ENCODE measurements at places on chromosomes 1 and 21.

GRCh38 chr1:10761503-10762152 lies 34.8 kb downstream of the CASZ1 start:
- DNase-seq: no peak

DNA sequence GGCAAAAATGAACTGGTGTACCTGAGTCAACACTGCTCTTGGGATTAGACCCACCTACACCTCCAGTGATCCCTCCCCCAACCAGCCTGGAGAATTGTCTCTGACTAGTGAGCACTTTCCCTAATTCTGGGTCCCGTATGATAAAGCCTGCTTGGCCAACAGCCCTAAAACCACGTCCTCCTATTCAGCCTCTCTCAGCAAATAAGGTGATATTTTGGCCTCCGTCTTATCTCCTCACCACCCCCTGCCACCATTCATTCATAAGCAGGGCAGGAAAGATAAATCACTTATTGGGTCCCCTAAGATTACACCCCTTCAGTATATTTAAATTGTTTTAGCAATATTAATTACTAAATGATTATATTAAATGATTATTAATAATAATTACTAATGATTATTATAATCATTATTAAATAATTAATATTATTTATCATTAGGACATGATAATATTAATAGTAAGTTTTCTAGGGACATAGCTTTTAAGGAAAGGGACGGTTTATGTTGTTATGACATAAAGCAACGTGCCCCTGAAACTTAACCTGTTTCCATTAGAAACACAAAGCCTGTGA lies 108.0 kb downstream of the DUSP10 start:
- DNase-seq: no peak

DNA sequence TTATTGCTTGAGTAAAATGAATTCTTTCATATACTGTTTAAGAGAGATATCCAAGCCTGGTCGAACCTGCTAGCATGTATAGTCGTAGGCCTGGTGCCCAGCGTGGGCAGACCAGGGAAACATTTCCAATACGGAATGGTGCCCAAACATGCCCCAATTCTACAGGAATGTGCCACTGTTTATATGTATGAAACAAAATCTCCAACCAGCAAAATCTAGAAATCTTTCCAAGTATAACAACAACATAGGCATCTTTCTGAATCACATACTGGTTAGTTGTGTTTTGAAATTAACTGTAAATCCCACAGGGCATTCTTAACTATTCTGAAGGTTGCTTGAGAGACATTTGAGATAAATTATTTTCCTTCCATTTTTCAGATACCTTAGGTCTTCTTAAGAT lies 17.0 kb upstream of the ABCD3 start:
- no peak for DNase-seq

DNA sequence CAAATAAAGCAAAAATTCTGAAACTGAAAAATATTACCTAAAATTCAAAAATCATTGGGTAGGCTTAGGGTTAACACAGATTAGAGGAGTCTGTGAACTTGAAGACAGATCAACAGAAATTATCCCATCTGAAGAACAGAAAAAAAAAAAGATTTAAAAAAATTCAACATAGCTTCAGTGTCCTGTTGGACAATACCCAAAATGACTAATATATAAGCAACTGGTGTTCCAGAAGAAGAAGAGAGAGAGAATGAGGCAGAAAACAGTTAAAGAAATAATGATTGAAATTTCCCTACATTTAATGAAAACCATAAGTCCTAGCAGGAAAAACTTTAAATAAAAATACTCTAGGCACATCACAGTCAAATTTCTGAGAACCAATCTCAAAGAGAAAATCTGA lies 31.5 kb downstream of the TMCO1 start:
- DNase-seq: no peak

DNA sequence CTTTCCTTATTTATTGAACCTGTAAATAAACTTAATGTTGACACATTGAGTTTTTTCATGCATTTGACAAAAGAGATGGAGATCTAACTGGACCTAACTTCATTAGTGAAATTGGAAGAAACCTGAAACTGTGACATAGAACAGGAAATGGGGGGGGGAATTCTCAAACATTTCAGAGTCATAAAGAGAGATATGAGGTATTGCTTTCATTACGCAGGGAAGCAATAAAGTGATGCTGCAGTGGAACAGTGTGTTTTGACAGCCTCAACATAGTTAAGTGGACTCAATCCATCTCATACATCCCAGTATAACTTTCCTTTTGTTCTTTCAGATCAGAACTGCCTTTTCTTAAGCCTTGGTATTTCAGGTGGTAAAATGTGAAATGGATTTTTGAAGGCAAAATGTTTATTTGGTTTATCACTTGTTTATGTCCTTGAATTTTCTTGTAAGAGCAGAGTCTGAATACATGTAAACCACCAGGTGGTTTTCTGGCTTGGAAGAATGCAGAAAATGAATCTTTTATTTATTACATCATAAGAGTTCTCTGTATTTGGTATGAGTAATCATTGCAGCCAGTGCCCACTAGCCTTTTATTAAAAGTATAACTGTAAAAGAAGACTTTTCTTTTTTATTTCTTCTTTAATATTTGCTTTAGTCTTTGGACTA lies 132.5 kb downstream of the ZNF326 start:
- DNase-seq: no peak

- DNase-seq: no peak
Measured at GRCh38 chr1:17540255-17541001, 930 bp downstream of the ARHGEF10L start.

GRCh38 chr1:81660286-81660685 lies 140.4 kb upstream of the ADGRL2 start:
- DNase-seq: no peak

DNA sequence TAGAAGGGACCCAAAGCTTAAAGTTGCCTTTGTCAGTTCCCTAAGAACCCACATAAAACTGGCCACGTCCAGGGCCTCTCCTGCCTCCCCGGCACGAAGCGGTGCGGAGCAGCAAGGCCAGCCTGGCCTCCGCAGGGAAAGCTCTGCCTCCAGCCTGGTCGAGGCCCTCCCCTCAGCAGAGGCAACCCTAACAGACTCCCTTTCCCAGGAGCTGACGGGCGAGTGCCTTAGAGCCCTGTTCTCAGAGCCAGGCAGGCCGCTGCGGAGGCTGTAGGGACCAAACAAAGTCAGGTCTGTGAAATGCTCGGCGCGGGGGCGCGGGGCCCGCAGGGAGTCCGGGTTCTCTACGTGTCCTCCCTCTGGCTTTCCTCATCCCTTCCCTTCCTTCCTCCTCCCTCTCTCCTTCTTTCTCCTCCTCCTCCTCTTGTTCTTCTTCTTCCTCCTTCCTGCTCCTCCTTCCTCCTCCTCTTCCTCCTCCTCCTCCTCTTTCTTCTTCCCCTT lies 40.7 kb downstream of the RIPK4 start:
- no peak for DNase-seq

DNA sequence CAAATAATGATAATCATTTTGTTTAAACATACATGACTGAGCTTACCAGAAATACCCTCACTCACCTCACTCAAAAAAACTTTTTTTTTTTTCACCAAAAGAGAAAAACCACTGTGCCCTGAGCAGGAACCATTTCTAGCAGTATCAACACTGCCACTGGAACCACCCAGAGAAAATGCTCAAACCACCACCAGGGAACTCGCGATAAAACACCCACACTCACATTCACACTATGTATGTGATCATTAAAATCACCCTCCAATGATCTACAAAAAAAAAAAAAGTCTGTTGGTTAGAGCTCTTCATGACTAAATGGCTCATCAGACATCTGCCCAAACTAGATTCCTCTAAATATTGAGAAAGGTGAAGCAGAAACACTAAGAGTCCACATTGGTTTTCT lies 11.5 kb downstream of the TIAM1 start:
- no peak for DNase-seq

DNA sequence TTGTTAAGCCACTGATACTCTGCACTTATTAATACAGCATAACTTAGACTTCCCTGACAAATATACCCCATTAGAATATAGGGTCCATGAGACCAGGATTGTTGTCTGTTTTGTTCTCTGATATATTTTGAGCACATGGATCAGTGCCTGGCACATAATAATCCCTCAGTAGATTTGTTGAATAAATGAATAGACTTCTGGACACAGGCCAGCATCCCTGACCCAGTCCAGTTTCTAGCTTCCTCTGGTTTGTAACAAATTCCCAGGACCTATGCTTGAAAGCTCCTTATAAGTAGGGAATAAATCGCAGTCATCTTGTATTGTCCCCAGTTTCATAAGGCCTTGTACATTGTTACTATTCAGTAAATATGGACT lies 58.2 kb upstream of the GADD45A start:
- no peak for DNase-seq

- no peak for DNase-seq
Measured at GRCh38 chr1:212594640-212595039, 13.9 kb upstream of the ATF3 start.

DNA sequence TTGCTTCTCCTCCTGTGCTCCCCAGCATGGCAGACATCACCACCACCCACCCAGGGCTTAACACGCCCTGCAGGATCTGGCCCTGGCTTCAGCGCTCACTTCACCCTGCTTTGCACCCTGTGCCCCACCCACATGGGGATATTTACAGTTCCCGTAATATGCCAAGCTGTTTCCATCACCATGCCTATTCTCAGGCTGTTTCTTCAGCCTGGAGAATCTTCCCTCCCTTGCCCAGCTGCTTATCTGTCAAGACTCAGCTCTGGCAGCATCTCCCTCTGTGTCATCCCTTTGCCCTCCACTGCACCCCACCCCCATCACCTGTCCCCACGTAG lies 3.6 kb upstream of the AHCYL1 start:
- DNase-seq: no peak

GRCh38 chr1:33802268-33802667 lies 61.6 kb upstream of the HMGB4 start:
- no peak for DNase-seq

- no peak for DNase-seq
Measured at GRCh38 chr1:107379826-107380225, 239.0 kb downstream of the NTNG1 start.

- no peak for DNase-seq
Measured at GRCh38 chr1:244221991-244222390, 170.9 kb downstream of the ZBTB18 start.

GRCh38 chr1:34147301-34147700 lies 17.7 kb downstream of the CSMD2 start:
- DNase-seq: no peak

DNA sequence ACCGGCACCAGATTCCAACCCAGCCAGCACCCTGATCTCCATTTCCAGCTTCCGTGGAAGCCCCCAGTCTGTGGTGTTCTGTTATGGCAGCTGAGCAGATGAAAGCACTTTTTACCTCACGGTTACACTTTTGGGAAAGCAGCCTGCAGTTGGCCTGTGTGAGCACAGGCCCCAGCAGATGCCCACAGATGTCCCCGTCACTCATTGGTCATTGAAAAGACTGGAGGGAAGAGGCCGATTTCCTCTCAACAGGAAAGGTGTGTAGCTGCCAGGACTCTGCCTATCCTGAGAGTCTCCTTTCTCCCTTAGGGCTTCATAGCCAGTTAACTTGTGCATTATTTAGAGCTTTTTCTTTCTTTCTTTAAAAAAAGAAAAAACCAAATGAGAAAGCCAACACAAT lies 123.0 kb downstream of the PCBP3 start:
- no peak for DNase-seq

Measured in stimulated activated CD8-positive, alpha-beta memory T cell treated with anti-CD3 and anti-CD28 coated beads, Interleukin-12 subunit alpha, Interleukin-12 subunit beta, amount 100 ng/mL, for 4 hours (primary cell).